ENCODE measurements at places on chromosomes 1 and 21. TPM values are rescaled to one million over a fixed set of nuclear protein-coding genes. Genes with fewer than 3 reads are reported as not detected.

The GJA4 gene
- total RNA-seq, result not detected

The SLC9C2 gene
- not detected for total RNA-seq

The MMP23B gene
- total RNA-seq, result 15.0 TPM

The USP24 gene
- total RNA-seq, result 19.7 TPM

The RPTN gene
- not detected for total RNA-seq

The GBP2 gene
- total RNA-seq, result 2.2 TPM

The KRTAP19-3 gene
- not detected for total RNA-seq

The RHD gene
- total RNA-seq, result not detected

DNA sequence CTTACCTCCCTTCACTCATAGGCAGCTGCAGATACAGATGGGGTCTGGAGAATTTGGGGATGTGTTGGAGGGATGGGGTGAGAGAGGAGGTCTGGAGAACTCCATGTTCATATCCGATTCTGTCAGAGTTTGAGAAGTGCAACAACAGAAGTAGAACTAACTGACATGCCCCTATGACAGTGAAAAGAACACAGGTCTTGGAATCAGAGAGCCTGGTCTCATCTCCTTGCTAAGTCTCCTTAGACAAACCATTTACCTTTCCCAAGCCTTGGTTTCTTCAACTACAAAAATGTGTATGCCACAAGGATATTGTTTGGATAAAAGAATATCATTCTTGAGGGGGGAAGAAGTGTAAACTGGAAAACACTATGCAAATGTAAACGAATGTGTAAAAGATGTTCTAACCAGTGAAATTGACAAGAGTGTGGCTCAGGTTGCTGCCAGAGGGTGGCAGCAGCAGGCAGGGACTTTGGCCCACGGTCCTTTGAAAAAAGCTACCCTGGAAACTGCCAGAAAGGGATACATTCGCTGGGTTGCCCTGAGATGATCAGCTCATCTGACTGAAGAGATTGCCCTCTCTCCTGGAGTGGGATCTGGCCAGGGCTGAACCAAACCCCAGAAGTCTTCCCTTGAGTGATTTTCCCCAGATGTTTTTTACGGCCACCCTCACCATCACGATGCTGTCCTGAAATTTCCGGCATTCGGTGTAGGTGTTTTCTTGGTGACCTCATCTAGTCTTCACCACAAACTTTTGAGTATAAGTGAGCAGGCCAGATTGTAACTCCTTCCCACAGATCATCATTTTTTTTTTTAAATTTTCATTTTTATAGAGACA is 17.0 kb upstream of the CD2 start:
- no peak for DNase-seq

DNA sequence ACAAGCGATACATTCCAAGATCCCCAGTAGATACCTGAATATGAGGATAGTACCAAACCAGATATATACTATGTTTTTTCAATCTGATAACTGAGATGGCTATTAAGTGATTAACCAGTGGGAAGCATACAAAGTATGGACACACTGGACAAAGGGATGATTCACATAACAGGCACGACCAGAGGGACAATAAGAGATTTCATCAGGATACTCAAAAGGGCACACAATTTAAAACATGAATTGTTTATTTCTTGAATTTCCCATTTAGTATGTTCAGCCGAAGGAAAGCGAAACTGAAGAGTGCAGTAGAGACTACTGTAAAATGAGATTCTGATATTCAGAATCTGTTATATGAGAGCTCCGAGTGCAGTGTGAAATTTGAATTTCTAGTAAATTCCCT is 10.6 kb downstream of the ZZZ3 start:
- DNase-seq, result no peak

DNA sequence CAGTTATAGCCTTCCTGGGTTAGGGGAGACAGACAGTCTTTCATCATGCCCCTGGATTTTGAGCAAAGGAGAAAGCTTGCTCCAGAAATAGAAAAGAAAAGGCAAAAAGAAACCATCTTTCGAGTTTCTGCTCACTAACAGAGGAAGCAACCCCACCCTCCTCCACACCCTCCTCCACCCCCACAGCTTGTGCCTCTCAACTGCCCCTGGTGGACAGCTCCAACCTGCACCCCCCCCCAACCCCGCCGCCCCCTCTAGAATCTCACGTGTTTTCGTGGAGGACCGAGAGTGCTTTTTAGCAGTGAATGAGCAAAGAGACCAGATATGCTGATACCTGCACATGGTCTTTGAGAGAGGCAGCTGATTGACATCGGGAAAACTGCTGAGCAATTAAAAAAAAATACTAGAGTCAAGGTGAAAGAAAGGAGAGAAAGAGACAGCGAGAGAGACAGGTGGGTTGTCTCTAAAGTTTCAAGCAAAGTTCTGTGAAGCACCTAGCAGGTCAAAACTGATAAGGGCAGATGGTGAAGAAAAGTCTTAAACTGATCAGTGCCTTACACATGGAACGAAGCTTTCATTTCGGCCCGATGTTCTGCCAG is 358.3 kb downstream of the KIF26B start:
- no peak for DNase-seq

DNA sequence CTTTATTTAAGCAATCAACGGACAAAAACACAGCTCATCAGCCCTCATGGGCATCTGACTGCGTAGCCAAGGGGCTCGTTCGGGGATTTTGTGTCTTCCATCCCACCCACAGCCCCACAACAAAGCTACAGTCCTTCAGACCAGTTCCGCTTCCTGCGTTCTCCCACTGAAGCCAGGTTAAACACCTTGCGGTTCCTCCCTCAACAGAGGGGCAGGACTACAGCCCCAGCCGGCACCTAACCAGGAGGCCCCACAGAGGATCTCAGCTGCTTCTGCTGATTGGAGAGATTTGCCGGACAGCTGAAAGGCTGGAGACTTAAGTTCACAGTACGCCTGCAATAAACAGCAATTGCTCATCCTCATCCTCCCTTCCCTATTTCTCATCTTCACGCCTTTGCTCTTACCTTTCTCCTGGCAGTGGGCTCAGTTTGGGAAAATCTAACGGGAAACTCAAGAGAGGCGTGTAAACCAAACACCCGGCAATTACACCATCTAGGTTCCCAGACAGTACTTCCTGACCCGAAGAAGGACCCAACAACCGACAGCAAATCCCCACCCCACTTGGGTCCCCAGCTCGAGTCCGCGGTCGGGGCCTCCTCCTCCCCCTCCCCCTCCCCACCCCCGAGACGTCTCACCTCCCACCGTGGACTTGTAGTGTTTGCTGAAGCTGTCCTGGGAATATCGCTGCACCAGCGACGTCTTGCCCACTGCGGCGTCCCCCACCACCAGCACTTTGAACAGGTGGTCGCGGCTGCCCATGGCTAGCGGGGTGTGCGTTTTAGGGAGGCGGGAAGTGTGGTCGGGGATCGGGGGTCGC is 876 bp downstream of the RAB29 start:
- DNase-seq, result no peak

GRCh38 chr1:172748201-172748600 is 89.3 kb downstream of the FASLG start:
- no peak for DNase-seq

GRCh38 chr1:76229279-76230005 is 154.9 kb downstream of the ST6GALNAC3 start:
- no peak for DNase-seq

DNA sequence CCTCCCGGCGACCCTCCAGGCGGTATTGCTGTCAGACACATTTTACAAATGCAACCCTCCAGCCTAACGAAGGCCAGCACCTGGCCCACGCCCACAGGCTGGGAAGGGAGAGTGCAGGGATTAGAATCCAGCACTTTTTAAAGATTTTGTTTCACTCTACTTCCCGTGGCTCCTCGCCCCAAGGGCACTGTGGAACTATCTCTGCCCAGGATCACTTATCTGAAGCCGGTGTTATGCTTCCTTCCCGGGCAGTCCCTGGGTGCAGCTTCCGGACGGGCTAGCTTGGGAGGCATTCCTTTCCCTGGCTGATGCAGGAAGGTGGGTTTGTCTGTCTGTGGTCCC is 35.8 kb downstream of the CCN1 start:
- no peak for DNase-seq

DNA sequence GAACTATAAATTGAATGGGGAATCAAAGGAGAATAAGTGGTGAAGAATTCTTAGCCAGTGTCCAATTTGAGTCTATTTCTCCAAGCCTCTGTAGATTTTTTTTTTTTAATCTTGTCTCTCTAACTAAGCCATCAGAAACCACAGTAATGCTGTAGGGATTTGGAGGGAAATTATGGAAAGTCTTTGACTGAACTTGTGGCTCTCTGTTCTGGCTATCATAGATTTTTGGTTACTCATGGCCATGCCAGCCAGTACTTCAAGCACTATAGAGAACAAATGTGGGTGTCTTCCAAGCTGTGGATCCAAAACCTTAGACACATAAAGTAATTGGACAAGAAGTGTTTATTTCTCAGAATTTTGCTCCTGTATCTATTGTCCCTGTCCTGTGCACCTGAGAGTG is 147.9 kb downstream of the LRRC40 start:
- DNase-seq, result no peak

GRCh38 chr1:243783714-243784113 is 66.3 kb downstream of the AKT3 start:
- DNase-seq, result no peak

GRCh38 chr1:87252406-87252805 is 76.3 kb upstream of the LMO4 start:
- DNase-seq, result no peak

DNA sequence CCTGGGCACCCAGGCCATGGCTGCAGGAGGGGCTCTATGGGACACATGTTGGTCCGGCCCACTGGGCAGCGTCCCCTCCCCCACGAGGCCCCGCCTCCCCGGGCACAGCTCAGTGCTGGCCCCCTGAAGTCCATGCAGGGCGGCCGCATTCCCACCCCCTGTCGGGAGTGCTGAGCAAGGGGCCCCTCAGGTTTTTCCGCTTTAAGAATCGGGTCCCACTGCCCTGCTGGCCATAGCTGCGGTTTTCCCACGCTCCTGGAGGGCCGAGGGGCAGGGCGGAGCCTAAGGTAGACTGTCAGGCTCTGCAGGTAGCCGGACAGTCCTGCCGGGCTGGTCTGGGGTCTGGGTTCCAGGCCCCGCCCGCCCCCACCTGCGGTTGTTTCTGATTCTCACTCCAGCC is 43.5 kb upstream of the CCDC27 start:
- DNase-seq, result no peak

GRCh38 chr1:38923607-38924006 is 18.0 kb downstream of the RHBDL2 start:
- DNase-seq, result no peak

- no peak for DNase-seq
These were observed 12.5 kb downstream of the RHOC start for GRCh38 chr1:112694363-112694929.

DNA sequence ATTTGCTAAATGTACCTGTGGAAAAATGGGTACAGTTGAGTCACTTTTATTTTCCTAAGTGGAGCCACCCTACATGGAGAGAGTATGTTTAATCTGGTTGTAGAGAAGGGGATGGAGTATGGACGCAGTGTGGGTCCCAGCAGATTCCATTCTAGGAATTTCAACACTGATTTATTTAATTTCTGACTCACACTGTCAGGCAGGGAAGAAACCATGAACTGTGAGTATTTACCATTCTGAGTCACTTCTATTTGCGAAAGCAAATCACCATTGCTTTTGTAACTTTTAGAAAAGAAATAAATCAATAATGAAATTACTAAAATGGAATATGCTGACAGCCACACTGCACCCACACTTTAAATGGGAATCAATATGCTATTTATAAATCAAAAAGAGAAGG is 339.0 kb downstream of the DSCAM start:
- no peak for DNase-seq

DNA sequence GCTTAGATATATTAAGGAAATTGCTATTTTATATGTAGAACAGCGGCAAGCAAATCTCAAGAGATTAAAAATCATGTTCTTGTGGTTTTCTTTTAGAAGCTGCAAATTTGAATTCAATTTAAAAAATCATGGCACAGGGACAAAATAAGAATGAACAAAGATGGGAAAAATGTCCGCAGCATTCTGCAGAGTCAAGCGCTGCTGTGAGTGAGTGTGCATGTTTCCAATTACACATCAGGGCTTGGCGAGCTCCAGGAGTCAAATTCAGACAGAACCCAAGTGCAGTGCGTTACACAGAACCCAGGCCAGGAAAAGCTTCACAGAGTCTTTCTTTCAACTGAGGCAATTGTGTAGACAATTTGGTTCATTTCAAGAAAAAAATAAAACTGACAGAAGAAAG is 33.3 kb upstream of the ERG start:
- no peak for DNase-seq

GRCh38 chr21:27464648-27465047 is 497.8 kb upstream of the ADAMTS5 start:
- DNase-seq, result no peak

GRCh38 chr1:53463961-53464899 is 5.0 kb downstream of the DMRTB1 start:
- no peak for DNase-seq

- no peak for DNase-seq
These were observed 31.9 kb upstream of the SLC19A2 start for GRCh38 chr1:169517558-169518186.

DNA sequence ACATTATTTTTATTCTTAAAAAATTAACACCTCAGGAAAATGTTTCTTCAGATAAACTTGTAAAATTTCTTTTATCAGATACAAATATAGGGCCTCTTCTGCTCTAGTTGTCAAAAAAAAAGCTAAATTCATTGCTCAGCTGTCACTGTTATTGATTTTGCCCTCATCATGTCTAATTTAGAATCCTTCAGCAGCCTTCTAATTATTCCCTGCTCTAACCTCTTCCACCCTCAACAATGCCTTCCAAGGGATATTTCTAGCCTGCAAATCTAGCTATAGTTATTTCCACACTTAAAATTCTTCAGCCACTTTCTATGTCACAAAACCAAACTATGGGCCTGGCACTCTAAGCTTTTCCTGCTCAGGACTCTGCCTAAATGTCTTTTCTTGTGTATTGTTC is 25.2 kb downstream of the PDE4B start:
- DNase-seq, result no peak

GRCh38 chr1:25796811-25797458 is 3.1 kb upstream of the SELENON start:
- no peak for DNase-seq

DNA sequence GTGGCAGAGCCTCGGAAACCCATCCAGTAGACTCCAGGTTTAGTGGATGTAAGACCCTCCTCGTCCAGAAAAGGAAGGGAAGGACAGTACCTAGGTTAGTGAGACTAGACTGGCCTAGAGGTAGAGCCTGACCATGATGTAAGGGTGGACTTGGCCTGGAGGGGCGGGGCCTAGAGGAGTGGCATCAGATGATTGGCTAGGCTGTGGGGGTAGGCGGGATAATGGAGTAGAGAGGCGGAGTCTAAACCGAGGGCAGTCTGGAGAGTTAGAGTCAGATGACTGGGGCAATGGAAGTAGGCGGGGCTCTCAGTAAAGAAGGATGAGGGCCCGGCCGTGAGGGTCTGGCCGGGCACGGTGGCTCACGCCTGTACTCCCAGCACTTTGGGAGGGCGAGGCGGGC is 70.1 kb downstream of the EPHB2 start:
- no peak for DNase-seq

DNA sequence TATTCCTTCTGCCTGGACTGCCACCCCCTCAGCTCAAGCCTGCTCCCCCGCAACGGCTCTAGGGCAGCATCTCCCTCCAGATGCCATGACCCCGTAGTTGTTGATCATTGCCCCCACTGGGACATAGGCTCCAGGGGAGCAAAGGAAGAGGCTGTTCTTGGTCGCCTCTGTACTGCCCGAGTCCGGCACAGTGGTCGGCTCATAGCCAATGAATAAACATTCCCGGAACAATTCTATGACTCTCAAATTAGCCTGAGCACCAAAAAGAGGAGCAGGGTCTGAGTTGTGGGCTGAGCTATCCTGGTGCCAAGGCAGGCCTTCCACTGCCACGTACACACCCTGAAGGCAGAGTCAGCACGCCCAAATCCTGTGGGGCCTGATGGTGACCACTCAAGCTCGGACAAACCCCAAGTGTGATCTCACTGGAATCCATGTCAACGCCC is 33.1 kb downstream of the CAPZB start:
- DNase-seq, result no peak

Measured in epithelial cell of proximal tubule (primary cell).